ENCODE measurements at places on chromosomes 2 and 18. TPM values are rescaled to one million over a fixed set of nuclear protein-coding genes. Genes with fewer than 3 reads are reported as not detected.

BOLL gene
- total RNA-seq: not detected

CD207 gene
- not detected for total RNA-seq

DNA sequence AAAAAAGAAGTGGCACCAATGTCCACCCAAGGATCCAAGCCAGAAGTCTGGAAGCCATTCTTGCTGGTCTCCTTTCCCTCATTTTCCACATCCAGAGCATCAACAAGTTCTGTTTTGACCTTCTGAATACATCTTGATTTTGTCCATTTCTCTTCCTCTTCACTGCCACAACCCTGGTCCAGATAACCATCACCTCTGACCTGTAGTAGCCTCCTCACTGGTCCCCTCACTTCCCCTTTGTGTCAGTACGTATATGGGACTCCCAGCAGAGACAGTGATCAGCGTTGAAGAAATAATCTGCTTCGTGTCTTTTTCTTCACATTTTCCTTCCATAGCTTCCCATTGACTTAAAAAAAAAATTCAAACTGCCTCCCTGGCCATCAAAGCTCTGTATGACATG lies 109.3 kb upstream of the SP5 start:
- DNase-seq: no peak

- no peak for DNase-seq
Measured at GRCh38 chr2:29238497-29238896, 123.3 kb downstream of the CLIP4 start.

GRCh38 chr2:118973542-118973951 lies 31.6 kb downstream of the MARCO start:
- DNase-seq: no peak
